ENCODE measurements at places on chromosomes 2 and 18. TPM values are rescaled to one million over a fixed set of nuclear protein-coding genes. Genes with fewer than 3 reads are reported as not detected.

PPP1R1C gene
- total RNA-seq = not detected

GRCh38 chr18:64287926-64288325 lies 139.0 kb upstream of the LINC00305 start:
- H3K4me3 ChIP-seq = no peak overlapping the region
- H3K27me3 ChIP-seq = no peaks in the 10 kb centered on the region
- H3K4me1 ChIP-seq = no peaks in the 10 kb centered on the region
- no peaks in the 10 kb centered on the region for H3K36me3 ChIP-seq
- H3K27ac ChIP-seq = no peak overlapping the region
- no peak for DNase-seq

GRCh38 chr2:178397002-178397605 lies 53.9 kb downstream of the PRKRA start:
- H3K4me1 ChIP-seq = no peaks in the 10 kb centered on the region
- DNase-seq = no peak
- H3K27me3 ChIP-seq = no peaks in the 10 kb centered on the region

CGREF1 gene
- total RNA-seq = 3.1 TPM

- no peaks in the 10 kb centered on the region for H3K4me1 ChIP-seq
- no peaks in the 10 kb centered on the region for H3K36me3 ChIP-seq
Measured at GRCh38 chr2:205499006-205499405, 183.3 kb upstream of the NRP2 start.

DNA sequence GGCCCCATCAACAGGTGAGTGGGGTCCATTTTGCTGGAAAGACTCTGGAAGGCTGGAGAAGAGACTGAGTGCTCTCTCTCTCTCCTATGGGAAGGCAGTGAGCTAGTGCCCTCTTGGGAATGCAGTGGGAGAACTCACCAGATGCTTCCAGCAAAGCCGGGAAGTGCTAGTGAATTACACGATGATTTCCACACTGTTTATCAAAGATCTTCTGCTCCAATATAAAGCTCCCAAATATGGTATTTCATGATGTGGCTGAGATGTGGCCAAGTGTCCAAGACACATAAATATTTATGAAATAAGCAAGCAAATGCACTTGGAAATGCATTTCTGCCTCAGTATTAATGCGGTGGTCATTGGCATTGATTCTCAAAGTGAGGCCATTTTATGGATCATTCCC lies 135.9 kb downstream of the VAPA start:
- H3K27ac ChIP-seq = peak overlapping the region; percentile 29
- H3K4me3 ChIP-seq = no peak overlapping the region
- no peaks in the 10 kb centered on the region for H3K27me3 ChIP-seq
- DNase-seq = peak; percentile 36

GRCh38 chr2:232927793-232928550 lies 57.9 kb downstream of the SNORC start:
- H3K27ac ChIP-seq = no peak overlapping the region
- peaks cover 3% of the 10 kb centered on the region for H3K4me1 ChIP-seq
- no peaks in the 10 kb centered on the region for H3K36me3 ChIP-seq
- peaks cover 22% of the 10 kb centered on the region for H3K27me3 ChIP-seq
- peak overlapping the region; percentile 39 for H3K4me3 ChIP-seq

GRCh38 chr2:7243276-7243675 lies 326.1 kb downstream of the RNF144A start:
- no peaks in the 10 kb centered on the region for H3K36me3 ChIP-seq
- no peaks in the 10 kb centered on the region for H3K4me1 ChIP-seq
- no peak for DNase-seq

DNA sequence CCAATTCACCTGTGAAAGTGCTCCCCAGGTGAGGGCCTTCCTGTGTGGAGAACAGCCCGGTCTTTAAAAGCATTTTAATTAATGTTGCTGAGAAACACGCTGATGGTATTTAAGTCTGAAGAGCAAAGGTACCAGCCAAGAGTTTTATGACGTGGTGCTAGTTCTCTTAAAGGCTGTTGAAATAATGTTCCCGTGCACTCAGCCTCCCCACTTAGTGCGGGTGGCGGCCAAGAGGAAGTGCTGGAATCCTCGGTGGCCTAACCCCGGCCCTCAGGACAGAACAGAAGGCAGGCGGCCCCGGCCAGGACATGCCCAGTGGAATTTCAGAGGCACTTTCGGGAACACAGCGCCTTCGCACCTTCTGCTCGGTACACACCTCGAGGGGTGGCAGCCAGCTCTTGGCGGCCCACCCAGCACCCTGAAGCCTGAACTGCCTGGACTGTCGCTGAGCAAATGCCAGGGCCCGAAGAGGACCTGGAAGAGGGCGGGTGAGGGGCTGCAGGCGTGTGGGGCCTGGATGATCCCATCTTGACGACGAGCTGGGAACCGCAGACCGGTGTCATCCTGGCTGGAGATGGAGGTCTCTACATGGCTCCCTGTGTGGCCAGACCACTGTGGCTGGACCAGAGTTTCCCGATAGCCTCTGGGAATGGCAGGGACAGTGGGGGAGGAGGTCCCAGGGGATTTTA lies 142.9 kb downstream of the ASB1 start:
- no peaks in the 10 kb centered on the region for H3K36me3 ChIP-seq
- no peak overlapping the region for H3K27ac ChIP-seq
- no peaks in the 10 kb centered on the region for H3K4me1 ChIP-seq
- H3K27me3 ChIP-seq = no peaks in the 10 kb centered on the region
- no peak overlapping the region for H3K4me3 ChIP-seq
- no peak for DNase-seq

DNA sequence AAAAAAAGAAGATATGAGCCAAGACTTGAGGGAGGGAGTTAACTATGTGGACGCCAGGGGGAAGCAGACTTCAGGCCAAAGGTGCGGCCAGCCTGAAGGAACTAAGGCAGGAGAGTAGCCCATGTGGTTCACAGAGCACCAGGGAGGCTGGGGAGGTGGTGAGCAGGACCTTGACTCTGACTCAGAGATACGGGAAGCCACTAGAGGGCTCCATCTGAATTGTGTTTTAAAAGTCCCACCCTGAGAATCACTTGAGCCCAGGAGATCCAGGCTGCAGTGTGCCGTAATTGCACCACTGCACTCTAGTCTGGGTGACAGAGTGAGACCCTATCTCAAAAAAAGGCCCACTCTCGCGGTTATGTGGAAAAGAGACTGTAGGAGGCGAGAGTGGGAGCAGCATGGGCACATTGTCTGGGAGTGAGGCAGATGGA lies 12.3 kb downstream of the CEP192 start:
- H3K36me3 ChIP-seq = peaks cover 1% of the 10 kb centered on the region
- no peak overlapping the region for H3K4me3 ChIP-seq
- H3K4me1 ChIP-seq = no peaks in the 10 kb centered on the region
- H3K27ac ChIP-seq = no peak overlapping the region
- no peaks in the 10 kb centered on the region for H3K27me3 ChIP-seq

Data from colonic mucosa (tissue), 4 donors.